ENCODE measurements at places on chromosomes 7 and 10. TPM values are rescaled to one million over a fixed set of nuclear protein-coding genes. Genes with fewer than 3 reads are reported as not detected.

DNA sequence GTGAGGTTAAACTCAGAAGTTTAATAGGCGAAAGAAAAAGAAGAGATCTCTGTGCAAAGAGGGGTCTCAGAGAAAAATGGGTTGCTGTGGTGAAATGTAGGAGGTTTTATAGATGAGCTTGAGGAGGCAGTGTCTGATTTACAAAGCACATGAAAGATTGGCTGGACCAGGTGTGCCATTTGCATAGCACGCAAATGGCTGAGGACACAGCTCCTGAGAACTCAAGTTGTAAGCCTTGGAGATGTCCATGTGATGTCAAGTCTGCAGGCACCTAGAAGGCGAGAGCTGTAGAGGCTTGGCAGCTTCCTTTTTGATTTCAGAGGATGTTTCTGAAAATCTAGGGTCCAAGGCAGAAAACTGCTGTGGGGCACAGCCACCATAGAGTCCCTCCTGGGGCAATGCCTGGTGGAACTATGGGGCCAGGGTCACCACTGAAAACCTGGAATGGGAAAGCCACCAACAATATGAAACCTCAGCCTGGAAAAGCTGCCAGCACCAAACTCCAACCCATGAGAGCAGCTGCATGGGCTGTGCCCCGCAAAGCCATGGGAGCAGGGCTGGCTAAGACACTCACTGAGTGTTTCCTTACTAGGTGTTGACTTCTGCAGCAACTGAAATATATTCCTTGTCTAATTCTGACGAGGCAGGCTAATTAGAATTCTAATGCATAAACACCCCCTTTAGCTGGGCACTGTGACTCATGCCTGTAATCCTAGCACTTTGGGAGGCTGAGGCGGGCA, 96.9 kb upstream of the TNS3 start:
- H3K27me3 ChIP-seq, result no peaks in the 10 kb centered on the region
- no peak overlapping the region for H3K4me3 ChIP-seq
- H3K4me1 ChIP-seq, result no peaks in the 10 kb centered on the region
- H3K36me3 ChIP-seq, result no peaks in the 10 kb centered on the region

DNA sequence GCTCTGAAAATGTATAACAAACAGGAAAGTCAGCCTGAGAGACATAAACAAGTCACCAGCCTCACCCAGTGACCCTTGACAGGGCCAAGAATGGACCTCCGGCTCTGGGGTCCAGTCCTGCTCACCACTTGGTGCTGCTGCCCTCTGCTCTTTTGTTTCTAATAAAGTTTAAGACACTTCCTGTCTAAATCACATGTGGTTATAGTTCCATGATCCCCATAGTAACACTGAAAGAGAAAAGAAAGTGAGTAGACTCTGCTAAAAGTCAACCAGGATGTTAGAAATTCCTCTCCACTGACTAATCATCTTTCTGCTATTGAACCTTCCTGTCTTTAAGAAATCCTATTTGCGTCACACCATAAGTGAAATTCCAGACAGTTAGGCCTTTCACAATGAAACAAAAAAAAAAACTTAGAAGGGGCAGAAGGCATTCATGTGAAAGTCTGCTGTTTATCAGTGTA, 179.2 kb upstream of the BET1 start:
- no peak for DNase-seq
- H3K4me1 ChIP-seq, result no peaks in the 10 kb centered on the region
- H3K27ac ChIP-seq, result no peak overlapping the region

DNA sequence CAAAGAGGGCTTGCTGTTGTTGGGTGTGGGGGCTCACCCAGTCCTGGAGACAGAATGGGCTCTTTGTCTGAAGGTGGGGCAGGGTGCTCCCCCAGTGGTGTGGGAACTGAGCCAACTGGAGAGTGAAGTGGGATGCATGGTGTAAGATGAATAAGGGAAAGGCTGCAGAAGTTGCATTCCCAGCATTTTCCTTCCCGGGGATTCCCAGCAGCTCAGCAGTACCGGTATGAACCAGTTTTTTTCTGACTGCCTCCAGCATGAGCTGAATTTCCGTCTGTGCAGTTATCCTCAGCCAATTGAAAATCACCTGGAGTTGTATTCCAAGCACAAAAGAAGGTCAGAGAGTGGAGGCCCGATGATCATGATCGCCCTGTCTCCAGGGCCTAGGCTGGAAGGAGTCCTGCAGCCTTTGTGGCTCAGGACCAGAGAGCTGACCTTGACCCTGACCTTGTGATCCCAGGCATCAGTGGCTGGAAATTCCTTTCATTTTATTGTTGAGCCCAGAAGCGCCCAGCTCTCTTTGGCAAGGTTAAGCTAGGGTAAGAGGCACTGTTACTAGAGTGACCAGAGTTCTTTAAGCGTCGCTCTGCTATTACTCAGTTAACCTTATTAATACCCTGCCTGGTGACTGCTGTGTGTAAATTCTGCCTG, 33.4 kb downstream of the OGDH start:
- peaks cover 33% of the 10 kb centered on the region for H3K4me1 ChIP-seq
- H3K4me3 ChIP-seq, result no peak overlapping the region
- peaks cover 3% of the 10 kb centered on the region for H3K36me3 ChIP-seq
- DNase-seq, result no peak
- peak overlapping the region; percentile 82 for H3K27ac ChIP-seq

Gene C7orf33
- not detected for total RNA-seq
